ENCODE measurements at places on chromosomes 16 and 17.

DNA sequence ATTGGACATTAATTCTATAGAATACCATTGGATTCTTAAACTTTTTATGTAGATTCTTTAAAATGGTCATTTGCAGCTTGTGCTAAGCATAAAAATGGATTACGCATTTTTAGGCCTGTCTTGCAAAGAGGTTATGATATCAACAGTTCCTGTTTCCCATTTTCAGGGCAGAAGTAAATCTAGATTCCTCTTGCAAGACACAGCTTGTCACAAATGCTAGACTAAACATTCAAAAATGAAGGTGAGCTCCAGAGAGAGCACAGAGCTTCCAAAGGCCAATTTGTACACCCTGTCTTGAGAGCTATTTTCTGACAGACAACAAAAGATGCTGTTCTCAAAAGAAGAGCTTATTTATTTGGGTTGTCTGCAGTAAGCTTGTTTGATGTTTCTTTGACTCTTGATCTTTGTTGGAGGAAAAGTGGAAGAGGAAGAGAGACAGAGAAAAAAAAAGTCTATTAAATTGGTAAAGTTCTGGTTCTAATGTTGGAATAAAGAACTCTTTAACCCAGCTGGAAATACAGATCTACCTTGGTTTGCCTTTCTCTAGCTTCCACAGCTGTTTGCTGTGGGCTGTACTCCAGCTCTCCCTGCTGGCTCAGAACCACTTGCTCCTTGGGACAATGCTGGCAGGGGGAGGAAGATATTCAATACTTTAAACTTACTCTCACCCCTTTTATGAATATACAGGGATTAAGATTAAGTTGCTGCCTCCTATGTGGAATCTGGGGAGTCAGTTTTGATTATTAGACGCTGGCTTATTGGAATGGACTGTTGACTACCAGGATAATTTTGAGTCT is 651.8 kb downstream of the CDH11 start:
- DNase-seq, result peak; percentile 20

GRCh38 chr17:47882695-47883588 is 13.1 kb upstream of the SP2 start:
- no peak for DNase-seq

DNA sequence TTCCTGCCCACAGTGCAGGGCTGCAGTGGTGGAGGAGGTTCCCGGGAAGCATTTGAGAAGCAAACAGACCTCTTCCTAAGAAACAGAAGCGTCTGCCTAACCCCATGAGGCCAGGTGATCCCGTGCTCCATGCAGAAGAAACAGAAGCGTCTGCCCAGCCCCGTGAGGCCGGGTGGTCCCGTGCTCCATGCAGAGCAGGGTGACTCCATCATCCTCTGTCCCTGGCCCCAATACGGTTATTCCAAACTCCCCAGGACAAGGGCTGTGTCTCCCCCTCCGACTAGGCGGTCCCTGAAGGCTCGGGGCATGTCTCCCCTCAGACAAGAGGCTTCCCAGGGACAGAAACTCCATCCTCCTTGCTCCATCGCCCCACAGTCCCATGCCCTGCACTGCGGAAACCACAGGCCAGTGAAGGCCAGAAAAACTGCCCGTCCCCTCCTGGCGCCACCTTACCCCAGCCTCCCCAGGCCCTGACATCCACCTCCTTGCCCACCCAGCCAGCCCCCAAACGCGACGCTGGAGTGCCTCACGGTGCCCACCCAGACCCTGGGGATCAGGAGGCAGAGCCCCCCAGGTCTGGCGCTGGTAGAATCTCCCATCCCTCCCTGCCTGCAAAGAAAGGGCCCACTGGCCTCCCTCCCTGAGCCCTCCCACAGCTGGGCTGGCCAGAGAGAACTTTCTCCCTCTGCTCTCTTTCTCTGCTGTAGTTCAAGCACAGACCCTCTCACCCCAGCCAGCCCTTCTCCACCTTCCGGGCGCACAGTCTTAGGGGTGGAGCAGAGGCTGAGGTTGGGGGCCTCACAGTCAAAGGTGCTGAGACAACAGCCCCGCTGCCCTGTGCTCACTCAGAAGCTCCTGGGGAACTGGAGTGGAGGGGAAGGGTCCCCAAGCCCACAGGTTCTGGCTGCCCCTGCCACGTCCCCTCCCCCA is 30.6 kb upstream of the KRT17 start:
- no peak for DNase-seq

GRCh38 chr17:1299552-1300370 is 20.3 kb downstream of the TRARG1 start:
- DNase-seq, result no peak

GRCh38 chr17:67020293-67020766 is 24.0 kb upstream of the CACNG1 start:
- no peak for DNase-seq

DNA sequence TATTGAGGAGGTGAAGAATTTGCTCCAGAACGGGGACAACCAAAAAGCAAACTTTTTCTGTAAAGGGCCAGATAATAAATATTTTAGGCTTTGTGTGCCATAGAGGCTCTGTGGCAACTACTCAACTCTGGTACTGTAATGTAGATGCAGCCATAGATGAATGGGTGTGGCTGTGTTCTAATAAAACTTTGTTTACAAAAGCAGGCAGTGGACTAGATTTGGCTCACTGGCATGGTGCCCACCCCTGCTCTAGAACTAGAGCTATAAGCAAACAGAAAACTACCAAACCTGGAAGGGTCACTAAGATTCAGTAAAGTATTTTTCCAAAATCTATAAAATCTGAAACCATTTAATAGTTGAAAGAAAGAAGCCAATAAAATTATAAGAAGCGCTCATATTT is 24.6 kb upstream of the SMURF2 start:
- DNase-seq, result no peak

GRCh38 chr16:82880346-82880745 is 253.6 kb downstream of the CDH13 start:
- no peak for DNase-seq

DNA sequence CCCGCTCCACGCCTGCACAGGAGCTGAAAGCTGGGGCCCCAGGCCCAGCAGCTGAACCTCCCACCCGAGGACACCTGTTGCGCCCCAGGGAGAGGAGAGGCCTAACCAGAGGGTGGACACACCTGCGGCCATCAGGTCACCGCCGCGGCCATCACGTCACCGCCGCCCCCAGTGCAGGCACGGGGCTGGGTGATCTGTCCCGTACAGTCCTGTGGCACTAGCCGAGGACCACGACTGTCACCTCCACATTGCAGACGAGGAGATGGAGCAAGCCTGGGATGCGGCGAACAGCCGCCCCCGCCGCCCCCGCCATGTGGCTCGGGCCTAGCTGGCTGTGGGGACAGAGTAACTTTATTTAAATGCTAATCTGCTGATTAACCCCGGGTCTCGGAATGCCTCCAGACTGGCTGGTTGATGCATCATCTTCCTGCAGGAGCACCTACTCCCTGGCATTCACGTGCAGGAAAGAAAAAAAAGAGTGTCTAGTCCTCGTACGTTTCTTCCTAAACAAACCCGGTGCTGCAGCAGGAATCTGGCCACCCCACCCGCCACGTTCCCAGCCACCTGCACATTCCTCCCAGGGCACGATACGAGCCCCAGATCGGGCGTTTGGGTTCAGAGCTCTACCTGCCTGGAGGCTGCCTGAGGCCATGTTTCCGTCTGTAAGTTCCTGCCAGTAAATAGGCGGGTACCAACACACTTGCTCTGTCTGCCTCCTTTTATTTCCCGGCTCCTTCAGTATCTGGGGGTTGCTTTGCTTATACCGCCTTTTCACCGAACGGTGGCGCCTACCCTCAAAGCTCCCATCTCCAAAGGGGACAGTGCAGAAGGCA is 29.9 kb downstream of the PIEZO1 start:
- DNase-seq, result peak; percentile 70

- peak; percentile 77 for DNase-seq
These were observed 2.4 kb downstream of the VPS25 start for GRCh38 chr17:42775534-42776098.

GRCh38 chr16:11609474-11610120 is 22.9 kb upstream of the LITAF start:
- DNase-seq, result no peak

DNA sequence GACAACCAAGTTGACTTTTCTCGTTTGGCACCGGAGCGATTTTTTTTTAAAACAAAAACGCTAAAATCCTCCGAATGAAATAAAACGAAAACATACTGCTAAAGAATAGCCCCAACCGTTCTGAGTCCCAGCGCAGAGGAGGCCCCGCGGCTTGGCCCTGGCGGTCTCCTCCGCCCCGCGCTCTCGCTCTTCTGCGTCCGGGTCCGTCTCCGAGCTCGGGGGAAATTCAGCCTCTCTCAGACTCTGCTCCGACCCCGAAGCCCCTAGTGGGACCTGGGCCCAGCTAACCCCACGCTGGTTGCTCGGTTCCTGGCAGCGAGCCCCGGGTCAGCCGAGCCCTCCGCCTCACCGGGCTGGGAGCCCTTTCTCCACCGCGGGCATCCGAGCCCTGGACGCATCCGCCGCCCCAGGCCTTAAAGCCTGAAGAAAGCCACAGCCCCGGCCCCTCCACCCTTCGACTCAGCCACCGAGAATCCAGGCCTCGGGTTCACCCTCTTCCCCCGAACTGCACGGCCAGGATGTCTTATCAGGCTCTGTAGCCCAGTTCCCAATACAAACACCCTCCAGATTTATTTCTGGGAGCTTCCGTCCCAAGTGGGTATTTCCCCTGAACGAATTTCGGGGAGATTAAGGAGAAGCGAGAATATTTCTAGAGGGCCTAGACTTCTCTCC is 1.2 kb downstream of the TBX2 start:
- peak; percentile 68 for DNase-seq

- no peak for DNase-seq
These were observed 8.4 kb downstream of the CDH11 start for GRCh38 chr16:65113441-65113840.

DNA sequence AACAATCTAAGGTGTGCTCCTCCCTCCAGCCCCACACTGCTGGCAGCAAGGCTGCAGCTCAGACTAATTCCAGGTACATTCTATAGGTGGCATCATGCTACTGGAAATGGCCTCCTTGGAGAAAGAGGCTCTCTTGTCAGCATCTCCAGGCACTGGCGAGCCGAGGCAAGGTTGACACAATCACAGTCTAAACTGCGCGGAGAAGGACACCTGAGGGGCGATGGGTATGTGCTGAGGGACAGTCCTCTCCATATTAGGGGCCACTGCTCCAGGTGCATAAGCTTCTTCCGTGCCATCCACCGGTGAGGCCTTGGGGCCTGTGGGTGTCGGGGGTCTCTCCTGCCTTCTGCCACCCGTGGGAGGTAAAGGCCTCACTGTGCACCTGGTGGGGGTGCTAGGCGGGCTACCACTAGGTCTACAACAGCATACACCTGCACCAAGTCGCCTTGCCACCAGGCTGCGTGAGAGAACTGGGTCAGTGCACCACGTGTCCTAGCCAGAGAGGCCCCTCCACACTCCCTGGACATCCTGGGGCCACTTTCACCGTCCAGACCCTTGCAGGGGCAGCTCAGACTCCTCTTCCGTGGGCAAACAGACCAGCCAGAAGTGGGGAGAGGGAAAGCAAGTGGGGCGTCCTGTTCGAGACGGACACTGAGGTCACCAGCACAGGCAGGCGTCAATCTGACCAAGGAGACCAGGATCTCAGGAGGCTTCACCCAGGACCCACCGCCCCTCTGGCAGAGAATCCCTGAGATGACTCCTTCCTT is 12.1 kb upstream of the CBX8 start:
- DNase-seq, result peak; percentile 35

GRCh38 chr17:74859459-74860228 is at the start of gene GRIN2C:
Gene GRIN2C, minus strand, starts transcription at chr17:74859885. Its CDS starts 4,793 bp downstream, at chr17:74855092.
- no peak for DNase-seq

DNA sequence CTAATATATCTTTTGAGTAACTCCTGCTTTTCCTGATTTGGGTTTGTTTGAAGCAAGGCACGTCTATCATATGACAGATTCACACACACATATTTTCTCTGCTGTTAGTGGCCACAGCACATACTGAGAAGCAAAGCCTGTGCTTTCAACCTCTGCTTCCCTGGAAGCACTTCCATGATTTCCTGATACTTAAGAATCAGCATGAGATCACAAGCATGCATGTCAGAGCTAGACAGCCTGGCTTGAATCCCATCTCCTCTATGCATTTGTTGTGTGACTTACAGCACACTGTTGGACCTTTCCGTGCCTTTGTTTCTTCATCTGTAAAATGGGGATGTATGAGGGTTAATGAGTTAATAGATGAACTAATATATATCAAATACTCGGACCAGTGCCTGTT is 151.1 kb upstream of the NOL11 start:
- no peak for DNase-seq
